ENCODE measurements at places on chromosomes 5 and 9. TPM values are rescaled to one million over a fixed set of nuclear protein-coding genes. Genes with fewer than 3 reads are reported as not detected.

NACC2 gene
- total RNA-seq: 5.9 TPM

PKD2L2 gene
- total RNA-seq: not detected

RAB3C gene
- 1.1 TPM for total RNA-seq

DNA sequence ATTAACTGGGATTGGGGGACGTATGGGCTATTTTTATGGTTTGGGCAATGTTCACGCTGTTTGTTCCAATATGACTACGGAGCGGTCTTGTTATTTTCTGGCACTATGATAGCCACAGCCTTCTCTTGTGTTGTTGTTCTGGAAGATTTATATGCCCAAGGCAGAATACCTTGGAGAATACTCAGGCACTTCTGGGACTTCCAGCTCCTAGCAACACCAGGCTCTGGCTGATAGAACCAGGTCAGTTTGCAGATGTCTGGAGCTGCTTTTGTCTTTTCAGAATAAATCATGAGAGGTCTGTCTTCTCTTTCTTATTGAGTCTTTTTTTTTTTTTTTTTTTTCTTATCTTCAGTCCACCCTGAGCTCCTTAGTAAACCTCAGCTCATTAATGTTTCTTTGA lies 262.5 kb downstream of the MED10 start:
- no peak overlapping the region for H3K27ac ChIP-seq
- no peak overlapping the region for H3K4me3 ChIP-seq
- H3K36me3 ChIP-seq: no peaks in the 10 kb centered on the region
- no peak for DNase-seq

DNA sequence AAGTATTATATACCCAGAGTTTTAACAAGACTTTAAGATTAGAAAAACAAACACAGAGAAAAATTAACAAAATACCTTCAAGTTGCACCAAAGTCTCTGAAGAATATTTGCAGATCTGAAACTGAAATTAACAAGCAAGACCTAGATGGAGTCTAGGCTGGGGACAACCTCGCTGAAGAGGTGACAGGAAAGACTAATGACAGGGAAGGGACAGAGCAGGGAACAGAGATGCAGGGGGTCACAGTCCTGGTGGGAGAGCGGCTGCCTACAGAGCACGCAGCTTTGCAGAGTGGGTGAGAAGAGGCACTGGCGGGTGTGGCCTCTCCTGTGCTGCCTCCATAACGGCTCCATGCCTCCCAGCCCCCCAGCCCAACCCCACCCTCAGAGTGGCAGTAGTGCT lies 13.5 kb downstream of the RETREG1 start:
- no peak for DNase-seq
- H3K27me3 ChIP-seq: no peaks in the 10 kb centered on the region
- no peak overlapping the region for H3K4me3 ChIP-seq
- H3K27ac ChIP-seq: no peak overlapping the region

DNA sequence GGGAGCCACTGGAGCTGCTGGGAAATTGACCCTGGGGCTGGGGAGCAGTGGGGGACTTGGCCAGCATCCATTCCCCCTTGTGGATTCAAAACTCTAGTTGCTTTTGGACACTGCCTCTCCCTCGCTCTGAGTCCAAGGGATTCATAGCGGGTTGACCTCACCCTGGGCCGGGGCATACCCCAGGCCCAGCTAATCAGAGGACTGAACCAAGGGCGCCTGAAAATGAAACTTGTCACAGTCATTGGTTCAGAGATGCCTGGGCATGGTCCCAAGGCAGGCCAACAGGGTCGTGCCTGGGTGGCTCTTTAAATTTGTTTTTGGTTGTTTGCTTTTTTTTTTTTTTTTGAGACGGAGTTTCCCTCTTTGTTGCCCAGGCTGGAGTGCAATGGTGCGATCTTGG lies 22.6 kb downstream of the STK10 start:
- no peaks in the 10 kb centered on the region for H3K27me3 ChIP-seq
- peaks cover 10% of the 10 kb centered on the region for H3K4me1 ChIP-seq
- DNase-seq: no peak

DNA sequence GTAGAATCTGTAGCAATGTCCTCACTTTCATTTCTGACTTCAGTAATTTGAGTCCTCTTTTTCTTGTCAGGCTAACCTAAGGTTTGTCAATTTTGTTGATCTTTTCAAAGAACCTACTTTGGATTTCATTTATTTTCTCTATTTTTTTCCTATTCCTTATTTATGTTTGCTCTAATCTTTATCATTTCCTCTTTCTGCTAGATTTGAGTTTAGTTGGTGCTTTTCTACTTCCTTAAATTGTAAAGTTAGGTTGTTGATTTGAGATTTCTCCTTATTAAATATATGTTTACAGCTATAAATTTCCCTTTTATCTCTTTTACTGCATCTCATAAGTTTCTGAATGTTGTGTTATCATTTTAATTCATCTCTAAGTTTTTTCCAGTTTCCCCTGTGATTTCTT lies 75.1 kb upstream of the FAM120A start:
- DNase-seq: no peak
- H3K36me3 ChIP-seq: no peaks in the 10 kb centered on the region
- no peaks in the 10 kb centered on the region for H3K27me3 ChIP-seq

- peaks cover 7% of the 10 kb centered on the region for H3K36me3 ChIP-seq
- H3K4me1 ChIP-seq: no peaks in the 10 kb centered on the region
- no peaks in the 10 kb centered on the region for H3K27me3 ChIP-seq
These were observed 128.9 kb downstream of the CPLANE1 start for GRCh38 chr5:37120270-37120669.

DNA sequence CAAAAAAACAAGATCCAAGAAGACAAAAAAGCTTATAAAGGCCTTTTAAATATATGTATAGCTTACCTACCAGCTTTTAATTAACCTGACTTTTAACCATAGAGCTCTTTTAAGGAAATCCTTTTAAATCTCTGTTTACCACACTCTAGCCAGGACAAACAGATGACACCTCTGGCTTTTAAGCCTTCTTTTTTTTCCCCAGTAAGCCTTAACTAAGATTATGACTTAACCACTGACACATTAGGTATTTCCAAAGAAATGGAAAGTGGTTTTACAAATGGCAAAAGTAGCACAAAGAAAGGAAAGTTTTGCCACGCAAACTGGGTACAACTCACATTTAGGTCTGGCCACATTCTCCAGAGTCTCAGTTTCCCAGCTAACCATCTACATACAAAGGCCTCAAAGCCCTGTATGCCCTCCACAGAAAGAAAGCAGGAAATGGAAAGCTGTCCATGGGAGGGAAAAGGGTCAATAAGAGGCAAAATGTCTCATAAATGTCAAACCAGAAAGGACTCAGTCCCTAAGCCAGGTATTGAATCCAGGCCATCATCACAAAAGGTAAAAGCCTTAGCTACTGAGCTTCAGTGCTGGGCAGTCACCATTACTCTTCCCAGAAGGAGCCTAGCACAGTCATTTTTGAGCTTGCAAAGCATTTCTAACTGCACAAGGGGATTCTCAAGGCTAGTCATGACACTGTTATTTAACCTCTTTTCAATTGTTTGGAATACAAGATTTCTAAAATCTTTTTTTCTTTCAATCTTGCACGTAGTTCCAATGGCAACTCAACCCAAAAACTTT lies 19.7 kb downstream of the TMEM161B start:
- H3K27me3 ChIP-seq: no peaks in the 10 kb centered on the region
- H3K4me1 ChIP-seq: peaks cover 15% of the 10 kb centered on the region
- no peak for DNase-seq
- H3K27ac ChIP-seq: no peak overlapping the region
- no peak overlapping the region for H3K4me3 ChIP-seq

GRCh38 chr9:94894094-94894699 lies 167.7 kb downstream of the AOPEP start:
- DNase-seq: no peak
- no peaks in the 10 kb centered on the region for H3K36me3 ChIP-seq
- H3K4me1 ChIP-seq: no peaks in the 10 kb centered on the region
- no peak overlapping the region for H3K4me3 ChIP-seq
- no peak overlapping the region for H3K27ac ChIP-seq

DNA sequence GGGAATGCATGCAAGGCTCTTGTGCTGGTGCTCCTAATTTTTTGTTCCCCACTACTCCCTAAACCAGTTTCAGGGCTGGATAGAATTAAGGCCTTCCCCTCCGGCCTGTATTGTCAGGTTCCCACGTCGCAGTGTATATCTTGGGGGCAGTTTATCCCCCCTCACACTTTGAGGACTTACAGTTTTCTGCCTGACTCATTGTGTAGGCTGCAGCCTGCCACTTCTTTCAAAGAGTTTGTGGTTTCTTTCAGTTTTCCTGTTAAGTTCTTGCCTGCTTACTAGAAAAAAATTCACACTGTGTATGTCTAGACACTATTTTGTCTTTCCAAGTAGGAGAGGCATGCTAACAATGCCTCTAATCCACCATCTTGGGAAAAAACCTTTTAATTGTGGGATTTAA lies 28.4 kb upstream of the BTNL3 start:
- H3K4me3 ChIP-seq: no peak overlapping the region
- no peaks in the 10 kb centered on the region for H3K27me3 ChIP-seq
- DNase-seq: no peak

GRCh38 chr5:171597946-171598640 lies 178.6 kb downstream of the FGF18 start:
- no peaks in the 10 kb centered on the region for H3K27me3 ChIP-seq
- no peak overlapping the region for H3K27ac ChIP-seq
- no peak for DNase-seq
- H3K4me1 ChIP-seq: peaks cover 28% of the 10 kb centered on the region
- no peaks in the 10 kb centered on the region for H3K36me3 ChIP-seq

- H3K27ac ChIP-seq: peak overlapping the region; percentile 9
- no peak overlapping the region for H3K4me3 ChIP-seq
- H3K4me1 ChIP-seq: peaks cover 2% of the 10 kb centered on the region
- no peaks in the 10 kb centered on the region for H3K36me3 ChIP-seq
- H3K27me3 ChIP-seq: no peaks in the 10 kb centered on the region
- DNase-seq: no peak
These were observed 275.1 kb upstream of the PTGER4 start for GRCh38 chr5:40404613-40405012.

DNA sequence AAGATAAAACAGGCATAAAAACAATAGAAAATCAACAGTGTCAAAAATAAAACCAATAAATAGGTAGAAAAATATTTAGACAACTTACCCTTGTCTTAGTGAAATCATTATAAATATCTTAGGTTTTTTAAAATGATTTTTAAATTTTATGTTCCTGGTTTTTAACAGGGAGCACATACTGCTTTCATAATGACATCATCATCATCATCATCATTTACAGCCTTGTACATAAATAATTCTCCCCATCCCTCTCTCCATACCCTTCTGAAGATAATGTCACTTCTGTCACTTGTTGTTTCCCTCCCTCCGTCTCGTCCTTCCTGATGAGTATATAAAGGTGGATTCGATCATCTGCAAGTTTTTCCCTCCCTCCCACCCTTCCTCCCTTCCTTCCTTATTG lies 56.6 kb downstream of the CDH9 start:
- no peaks in the 10 kb centered on the region for H3K27me3 ChIP-seq
- no peak overlapping the region for H3K4me3 ChIP-seq
- H3K4me1 ChIP-seq: no peaks in the 10 kb centered on the region
- DNase-seq: no peak
- no peaks in the 10 kb centered on the region for H3K36me3 ChIP-seq

DNA sequence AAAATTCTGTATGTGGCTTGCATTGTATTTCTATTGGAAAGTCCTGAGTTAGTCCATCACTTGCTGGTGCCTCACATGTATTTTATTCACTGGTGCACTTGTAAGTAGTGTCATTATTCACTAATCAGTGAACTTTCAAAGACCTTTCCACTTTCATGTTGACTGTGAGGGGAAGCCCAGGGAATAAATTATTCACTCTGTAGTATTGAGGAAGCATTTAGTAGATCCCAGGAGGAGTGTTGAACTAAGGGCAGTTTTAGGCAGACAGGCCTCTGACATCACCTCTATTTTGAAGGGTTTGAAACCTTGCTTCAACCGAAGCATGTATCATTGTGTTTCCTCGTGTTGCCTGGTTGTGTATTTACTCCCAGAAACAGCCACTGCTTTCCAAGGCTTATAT lies 705.4 kb upstream of the RIOK2 start:
- DNase-seq: no peak
- no peaks in the 10 kb centered on the region for H3K27me3 ChIP-seq
- H3K4me1 ChIP-seq: no peaks in the 10 kb centered on the region
- no peak overlapping the region for H3K4me3 ChIP-seq

DNA sequence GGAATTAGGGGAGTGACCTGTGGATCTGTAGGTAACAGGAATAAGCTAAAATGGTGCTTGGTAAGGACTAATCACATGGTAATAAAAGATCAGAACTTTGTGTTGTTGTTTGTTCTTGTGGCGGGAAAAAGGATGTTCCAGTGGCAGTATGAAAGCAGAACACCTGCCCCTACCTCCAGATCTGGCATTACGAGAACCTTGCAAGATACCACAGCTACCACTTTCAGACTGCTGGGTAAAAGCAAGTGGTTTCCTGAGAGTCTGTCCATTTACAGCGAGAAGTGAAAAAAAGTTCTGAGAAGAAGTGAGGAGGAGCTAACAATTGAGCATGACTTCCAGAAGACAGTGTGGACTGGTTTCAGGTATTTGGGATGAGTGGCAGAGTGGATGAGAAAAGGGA lies 252.5 kb downstream of the TLE4 start:
- H3K4me1 ChIP-seq: no peaks in the 10 kb centered on the region
- H3K27me3 ChIP-seq: peaks cover 3% of the 10 kb centered on the region
- no peak overlapping the region for H3K27ac ChIP-seq
- DNase-seq: no peak
- no peak overlapping the region for H3K4me3 ChIP-seq

DNA sequence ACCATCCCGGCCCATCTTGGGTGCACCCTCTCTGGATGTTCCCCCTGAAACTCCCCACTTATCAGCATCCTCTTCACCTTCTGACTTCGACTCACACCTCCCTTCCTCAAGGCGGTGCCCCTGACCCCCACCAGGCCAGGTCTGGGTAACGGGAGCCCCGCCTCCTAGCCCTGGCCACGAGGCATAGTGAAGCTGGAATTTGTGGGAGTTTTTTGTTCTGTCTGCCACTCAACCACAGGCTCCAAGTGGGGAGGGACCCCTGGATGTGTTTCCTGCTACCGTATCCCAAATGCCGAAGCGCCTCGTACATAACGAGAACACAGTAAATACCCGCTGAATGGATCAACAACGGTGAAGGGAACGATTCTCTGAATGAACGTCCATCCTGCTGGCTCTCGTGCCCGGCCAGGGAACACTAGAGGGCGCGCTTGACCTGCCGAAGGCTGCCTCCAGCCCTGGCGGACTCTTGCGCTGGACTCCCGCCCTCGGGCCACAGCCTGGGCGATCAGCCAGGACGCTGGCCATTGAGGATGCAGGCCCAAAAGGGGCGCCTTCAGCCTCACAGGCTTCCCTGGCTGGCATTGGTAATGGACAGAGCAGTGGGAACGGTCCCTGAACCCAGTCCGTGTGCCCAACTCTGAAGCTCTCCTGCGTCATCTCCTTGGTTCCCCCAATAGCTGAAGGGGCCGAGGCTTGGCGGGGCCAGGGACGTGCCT lies 47.3 kb upstream of the PHYKPL start:
- no peak overlapping the region for H3K27ac ChIP-seq
- H3K4me3 ChIP-seq: no peak overlapping the region
- H3K36me3 ChIP-seq: no peaks in the 10 kb centered on the region
- peak; percentile 90 for DNase-seq
- H3K27me3 ChIP-seq: no peaks in the 10 kb centered on the region
- H3K4me1 ChIP-seq: peaks cover 2% of the 10 kb centered on the region
